ENCODE measurements at places on chromosomes 16 and 17.

GRCh38 chr16:118857-119256, 19.6 kb downstream of the NPRL3 start:
- DNase-seq, result no peak

DNA sequence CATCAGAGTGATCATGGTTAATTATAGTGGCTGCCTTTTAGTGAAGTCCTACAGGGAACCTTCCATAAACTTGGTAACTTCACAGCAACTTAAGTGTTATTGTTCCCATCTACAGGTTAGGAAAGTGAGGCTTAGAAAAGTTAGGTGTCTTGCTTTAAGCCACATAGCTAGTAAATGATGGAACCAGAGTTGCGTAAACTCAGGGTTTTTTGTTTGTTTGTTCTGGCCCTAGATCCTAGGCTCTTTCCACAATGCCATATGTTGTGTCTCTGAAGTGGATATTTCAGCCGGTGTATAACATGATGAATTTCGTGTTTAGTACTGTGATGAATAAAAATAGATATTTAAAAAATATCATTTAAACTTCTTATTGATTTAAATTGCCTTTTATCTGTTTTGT, 27.6 kb downstream of the DNAH9 start:
- DNase-seq, result no peak

DNA sequence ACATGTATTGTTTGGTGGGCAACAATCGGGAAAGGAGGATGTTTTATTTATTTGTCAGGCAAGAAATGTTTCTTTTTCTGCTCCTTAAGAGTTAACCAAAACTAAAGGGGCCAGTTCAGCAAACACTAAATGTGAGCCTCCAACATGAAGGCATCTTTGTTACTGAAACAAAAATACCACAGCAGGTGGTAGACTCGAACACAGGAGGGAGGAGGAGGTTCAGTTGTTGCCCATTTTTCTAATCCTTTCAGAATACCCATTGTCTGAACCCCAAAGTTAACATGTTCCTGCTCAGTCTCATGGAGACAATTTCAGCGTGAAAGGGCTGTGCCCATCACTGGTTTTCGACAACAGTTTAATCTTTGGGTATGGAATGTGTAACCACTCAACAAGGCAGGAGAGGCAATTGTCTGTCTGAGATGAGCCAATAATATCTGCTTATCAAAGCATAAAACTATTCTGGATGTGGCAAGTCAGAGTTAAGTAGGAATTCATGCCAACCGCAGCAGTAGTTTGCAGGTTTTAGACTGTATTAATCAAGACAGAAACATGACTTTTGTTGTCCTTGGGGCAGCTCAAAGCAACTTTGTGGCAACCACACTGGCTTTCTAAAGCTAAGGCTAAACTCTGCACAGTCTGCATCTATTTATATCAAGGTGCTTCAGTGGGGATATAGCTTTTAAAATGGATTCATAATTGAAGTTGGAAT, 211.7 kb downstream of the FTO start:
- no peak for DNase-seq

GRCh38 chr17:31508288-31509094, 117.0 kb downstream of the RAB11FIP4 start:
- peak; percentile 40 for DNase-seq

GRCh38 chr16:25464058-25464457, 206.4 kb upstream of the ZKSCAN2 start:
- no peak for DNase-seq

- DNase-seq, result peak; percentile 25
These were observed 5.6 kb upstream of the HSBP1 start for GRCh38 chr16:83802135-83802534.

DNA sequence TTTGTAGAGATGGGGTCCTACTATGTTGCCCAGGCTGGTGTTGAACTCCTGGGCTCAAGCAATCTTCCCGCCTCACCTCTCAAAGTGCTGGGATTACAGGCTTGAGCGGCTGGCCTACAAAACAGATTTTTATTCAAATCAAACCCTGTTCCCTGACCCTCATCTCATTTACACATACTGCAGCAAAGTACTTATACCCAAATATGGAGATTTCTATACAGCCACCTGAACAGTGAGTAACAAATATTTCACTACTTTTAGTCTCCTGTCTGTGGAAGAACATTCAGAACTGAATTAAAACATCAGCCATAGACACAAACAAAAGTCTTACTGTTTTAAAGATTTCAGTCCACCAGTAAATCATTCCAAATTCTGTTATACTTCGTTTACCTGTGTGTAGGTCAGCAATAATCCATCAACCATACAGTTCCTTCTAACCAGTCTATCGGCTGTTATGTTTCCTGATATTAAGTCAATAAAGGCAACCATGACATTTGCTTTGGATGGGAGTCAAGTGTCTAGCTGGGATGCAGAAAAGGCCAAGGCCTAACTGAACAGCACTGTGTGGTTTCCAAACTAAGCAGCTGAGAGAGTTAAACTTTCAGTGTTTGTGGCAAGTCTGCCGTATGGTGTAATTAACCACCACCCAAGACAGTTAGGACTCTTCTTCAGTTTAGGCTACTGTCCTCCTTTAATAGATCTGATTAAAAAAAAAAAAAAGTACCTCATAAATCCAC, 22.3 kb downstream of the ERN1 start:
- no peak for DNase-seq

DNA sequence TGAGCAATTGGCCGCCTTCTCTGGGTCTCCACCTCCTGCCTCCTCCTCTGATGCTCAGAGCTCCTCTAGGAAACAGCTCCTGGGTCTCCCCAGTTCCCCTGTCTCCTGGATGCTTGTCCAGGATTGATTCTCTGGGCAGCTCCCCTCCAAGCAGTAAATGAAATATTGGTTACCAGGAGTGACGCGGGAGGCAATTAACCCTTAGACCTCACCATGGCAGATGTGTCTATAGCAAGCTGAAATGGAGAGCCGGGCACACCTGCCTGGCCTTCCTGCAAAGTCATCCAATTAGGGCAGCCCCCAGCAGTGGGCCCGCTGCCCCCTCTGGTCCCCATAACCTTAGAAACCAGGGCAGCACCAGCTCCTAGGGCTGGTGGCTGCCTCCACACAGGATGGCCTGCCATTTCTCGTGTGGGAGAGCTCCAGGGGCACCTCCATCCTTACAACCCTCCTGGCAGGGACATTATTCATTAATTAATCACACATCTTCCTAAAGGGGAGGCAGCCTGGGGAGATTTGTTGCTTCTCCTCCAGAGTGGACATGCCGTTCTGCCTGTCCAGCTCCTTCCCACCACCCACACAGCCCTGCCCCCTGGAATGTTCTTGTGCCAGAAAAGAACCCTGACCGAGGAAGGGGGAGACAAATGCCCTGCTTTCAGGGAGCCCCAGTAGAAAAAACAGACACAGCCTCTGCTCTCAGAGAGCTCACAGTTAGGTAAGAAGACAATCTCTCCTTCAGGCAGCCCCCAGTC, 8.3 kb upstream of the KIF18B start:
- DNase-seq, result no peak

DNA sequence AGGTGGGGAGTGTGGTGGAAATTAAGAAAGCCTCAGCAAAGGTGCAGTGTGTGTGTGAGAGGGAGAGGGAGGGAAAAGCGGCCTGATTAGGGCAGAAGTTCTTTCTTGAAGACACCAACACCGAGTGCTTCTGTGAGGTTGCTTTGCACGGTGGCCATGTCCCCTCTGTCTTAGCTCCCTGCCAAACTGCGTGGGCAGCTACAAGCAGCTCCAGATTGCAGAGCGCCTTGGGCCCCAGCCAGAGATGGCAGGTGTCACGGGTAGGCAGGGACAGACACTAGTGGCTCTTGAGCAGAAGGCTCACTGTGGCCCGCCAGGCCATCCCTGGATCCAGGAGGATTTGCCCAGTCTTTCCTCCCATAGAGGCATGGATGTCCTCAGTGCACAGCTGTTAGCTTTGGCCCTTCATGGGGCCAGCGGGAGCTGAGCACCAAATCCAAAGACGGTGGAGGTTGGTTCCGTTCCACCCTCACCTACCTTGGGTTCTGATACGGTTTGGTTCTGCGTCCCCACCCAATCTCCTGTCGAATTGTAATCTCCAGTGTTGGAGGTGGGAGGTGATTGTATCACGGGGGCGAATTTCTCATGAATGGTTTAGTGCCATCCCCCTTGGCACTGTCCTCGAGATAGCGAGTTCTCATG, 21.4 kb downstream of the KIAA0513 start:
- DNase-seq, result no peak

GRCh38 chr16:9854675-9855074, 327.6 kb downstream of the GRIN2A start:
- no peak for DNase-seq

- peak; percentile 39 for DNase-seq
These were observed 51.4 kb downstream of the USP10 start for GRCh38 chr16:84751241-84751640.

GRCh38 chr16:53282975-53283946, 151.0 kb upstream of the RBL2 start:
- no peak for DNase-seq

GRCh38 chr17:74150428-74151025, 53.0 kb upstream of the RPL38 start:
- DNase-seq, result no peak

- no peak for DNase-seq
These were observed 2277.1 kb downstream of the TP53TG3F start for GRCh38 chr16:35736546-35736945.

- DNase-seq, result no peak
These were observed 74.6 kb upstream of the TMEM97 start for GRCh38 chr17:28244446-28244845.

DNA sequence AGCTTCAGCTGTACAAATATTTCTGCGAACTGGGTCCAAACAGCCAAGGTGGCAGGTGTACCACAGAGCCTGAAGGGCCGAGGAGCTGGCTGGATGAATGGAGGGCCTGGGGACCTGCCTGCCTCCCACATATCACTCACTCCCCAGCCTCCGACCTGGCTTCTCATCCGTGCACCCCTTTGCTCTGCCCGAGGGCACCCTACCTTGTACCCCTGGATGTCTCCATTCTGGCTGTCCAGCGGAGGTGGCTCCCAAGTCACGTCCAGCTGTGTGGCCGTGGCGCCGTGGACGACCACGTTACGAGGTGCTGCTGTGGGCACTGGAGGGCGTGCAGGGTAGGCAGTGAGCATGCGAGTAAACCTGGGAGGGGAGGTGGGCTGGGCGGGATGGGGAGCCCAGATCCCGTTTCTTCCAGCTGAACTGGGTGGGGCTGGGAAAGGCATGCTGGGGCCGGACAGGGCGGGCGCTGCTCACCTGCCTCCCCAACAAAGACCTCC, 67.2 kb upstream of the CDC42EP4 start:
- DNase-seq, result no peak

- DNase-seq, result no peak
These were observed 5.3 kb upstream of the MKS1 start for GRCh38 chr17:58224315-58224714.

DNA sequence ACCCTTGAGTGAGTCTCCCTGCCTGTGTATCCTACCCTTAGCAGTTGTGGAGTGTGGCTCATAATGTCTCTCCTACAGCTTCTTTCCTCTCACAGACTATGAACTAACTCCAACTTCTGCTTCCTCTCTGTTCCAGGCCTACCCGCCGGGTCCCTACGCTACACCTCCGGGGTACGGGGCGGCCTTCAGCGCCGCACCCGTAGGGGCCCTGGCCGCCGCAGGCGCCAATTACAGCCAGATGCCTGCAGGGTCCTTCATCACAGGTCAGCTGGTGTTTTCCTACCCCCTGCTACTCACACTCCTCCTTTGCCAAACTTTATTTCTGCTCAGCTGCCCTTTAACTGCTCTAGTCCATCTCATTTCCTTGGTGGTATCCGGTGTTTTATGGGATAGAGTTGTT, 5.4 kb downstream of the RNF227 start:
- DNase-seq, result no peak

DNA sequence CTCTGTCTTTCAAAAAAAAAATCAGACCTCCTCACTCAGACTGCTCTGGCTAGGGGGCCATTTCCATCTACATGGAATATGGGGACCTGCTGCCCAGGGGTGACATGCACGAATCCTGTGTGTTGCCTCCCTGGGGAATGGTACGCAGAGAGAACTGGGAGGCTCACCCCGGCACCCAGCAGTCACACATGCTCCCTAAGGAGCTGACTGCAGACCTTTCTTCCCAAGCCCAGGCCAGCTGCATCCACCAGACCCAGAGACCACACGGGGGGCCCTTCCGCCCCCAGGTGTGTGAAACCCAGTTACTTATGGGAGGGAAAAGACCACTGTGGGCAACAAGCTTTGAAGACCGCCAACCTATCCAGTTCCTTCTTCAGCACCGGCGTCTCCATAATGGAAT, 7.2 kb upstream of the NLRC3 start:
- no peak for DNase-seq

GRCh38 chr17:41301204-41301790, 1.4 kb downstream of the KRTAP29-1 start:
- no peak for DNase-seq

GRCh38 chr17:73947281-73947965, 256.1 kb upstream of the RPL38 start:
- no peak for DNase-seq

DNA sequence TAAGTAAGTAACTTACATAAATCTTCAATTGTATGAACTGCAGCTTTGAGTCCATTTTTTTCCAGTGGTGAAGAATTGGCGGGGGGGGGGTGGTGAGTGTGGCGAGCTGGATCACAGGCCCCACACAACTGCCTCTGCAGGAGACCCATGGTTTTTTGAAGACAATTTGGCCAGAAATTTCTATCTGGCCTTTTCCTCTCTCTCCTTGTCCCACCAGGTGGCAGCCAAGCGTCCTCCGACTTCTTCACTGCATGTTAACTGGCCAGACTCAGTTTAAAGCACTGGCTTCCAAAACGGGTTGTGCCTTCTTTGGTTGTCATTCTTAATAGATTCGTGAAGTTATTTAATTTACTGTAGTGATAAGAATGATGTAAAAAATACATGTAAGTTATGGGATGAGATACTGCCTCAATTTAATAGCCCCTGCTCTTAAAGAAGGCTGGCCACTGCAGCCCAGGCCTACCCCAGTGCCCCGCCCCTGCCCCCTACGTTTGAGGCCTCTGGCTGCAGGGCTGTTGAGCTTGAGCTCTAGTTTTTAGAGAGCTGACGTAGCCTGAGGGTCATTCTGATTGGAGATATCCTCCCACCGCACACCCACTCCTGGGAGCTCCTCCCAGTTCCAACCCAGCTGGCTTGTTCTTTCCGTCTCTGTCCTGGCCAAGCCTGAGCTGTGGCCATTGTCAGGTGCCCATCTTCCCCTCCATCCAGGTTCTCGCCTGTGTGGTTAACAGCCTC, 36.4 kb downstream of the AKAP1 start:
- no peak for DNase-seq

DNA sequence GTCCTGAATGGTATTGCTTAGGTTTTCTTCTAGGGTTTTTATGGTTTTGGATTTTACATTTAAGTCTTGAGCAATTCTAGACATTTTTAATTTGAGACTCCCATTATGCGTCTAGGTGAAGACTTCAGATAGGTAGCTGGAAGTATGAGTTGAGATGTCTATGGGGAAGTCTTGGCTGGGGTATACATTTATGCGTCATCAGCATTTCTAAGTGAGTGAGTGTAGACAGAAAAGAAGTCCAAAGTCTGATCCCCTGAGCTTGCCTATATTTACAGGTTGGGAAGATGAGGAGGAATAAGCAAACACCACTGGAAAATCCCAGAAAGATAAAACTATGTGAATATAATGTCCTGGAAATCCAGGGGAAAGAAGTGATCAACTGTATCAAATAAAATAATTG, 68.9 kb downstream of the KCNJ2 start:
- no peak for DNase-seq
